Cardiac septum (tissue), 1 donor: ENCODE measurements at places on chromosomes 4 and X.

GRCh38 chrX:129784371-129784770, 4.6 kb downstream of the SASH3 start:
- DNase-seq = no peak

DNA sequence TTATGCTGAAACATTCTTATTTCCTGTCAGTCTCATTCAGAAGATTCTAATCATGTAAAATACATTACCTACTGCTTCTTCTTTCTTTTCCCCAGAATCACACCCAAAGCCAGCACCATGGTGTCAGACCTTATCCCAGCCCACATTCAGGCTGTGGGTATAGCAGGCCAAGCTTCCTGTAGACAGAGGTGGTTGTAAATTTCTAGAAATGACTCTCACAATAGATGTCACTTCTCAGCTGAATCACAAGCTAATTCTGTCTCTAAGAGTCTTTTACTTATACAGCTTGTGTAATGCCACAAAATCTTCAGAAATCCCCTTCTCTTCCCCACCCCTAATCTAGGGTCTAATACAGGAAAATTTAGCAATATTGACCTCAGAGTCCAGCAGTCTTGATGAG, 239.6 kb downstream of the PARM1 start:
- no peak for DNase-seq

DNA sequence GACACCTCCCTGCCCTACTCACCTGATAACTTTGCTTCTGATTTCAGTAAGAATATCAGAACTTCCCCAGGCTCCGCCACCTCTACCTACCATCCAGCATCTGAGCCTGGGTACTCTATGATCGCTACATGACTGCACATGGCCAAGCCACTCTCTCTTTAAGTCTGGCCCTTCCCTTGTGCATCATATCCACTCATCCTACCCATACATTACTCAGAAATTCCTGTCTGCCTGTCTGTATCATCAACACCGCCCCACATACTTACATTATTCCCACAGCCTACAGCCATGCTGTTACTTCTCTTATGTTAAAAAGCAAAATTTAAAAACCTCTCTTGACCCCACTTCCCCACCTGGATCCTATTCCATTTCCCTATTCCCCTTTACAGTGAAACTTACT, 84.7 kb downstream of the SCD5 start:
- no peak for DNase-seq

GRCh38 chr4:36006226-36006625, 238.1 kb downstream of the ARAP2 start:
- no peak for DNase-seq

GRCh38 chr4:78542373-78542772, 9.2 kb upstream of the ANXA3 start:
- DNase-seq = no peak

DNA sequence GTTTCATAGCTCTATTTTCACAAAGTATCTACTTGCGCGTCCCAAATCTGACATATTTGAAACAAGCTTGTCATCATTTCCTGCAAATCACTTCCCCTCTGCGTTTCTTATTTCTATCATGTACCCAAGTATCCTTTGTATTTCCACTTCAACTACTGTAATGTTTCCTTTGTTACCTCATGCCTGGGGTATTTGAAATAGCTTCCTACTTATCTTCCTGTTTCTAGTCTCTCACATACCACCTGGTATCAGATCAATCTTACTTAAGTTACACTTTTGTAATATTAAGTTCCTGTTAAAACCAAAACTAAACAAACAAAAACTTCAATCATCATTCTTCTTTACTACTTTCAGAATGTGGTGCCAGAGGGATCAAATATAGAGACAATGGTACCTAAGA, 93.6 kb upstream of the SMAD1 start:
- no peak for DNase-seq

DNA sequence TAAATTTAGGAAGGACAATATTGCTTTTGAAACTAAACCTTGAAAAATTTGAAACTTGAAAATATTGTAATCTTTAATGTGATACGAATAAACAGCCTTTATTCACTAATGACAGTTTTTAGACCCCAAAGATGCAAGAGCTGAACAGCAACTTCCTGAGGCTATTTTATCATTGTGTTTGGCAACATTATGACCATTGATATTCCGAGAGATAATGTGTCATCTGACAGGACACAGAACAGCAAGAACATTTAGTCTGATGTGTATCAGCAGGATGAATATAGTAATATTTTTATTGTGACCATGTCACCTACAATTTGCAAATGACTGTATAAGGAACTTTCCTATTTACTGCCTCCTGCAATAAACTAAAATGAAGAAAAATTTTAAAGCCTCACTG, 316.0 kb downstream of the ADAM29 start:
- no peak for DNase-seq

- no peak for DNase-seq
These were observed 244.6 kb downstream of the CPXCR1 start for GRCh38 chrX:88991583-88992132.

GRCh38 chrX:7746856-7747255, 96.1 kb upstream of the VCX start:
- no peak for DNase-seq

- DNase-seq = no peak
These were observed 11.5 kb downstream of the PARM1 start for GRCh38 chr4:74944354-74944793.

DNA sequence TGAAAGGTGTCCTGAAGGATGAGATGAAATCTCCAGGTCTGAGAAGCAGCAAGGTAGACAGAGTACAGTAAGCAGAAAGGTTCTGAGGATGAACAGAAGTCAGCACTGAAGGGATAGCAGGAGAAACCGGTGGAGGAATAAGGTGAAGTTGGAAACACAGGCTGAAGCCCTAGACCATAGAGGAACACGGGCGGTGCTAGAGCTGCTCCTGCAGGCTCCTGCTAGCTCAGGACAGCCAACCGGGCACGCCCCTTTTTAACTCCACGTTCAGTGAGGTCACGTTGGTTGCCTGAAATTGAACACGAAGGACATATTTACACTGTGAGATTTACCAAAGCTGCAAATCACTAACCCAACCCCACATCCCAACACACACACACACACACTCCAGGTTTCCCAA, 1886.4 kb upstream of the AGA start:
- DNase-seq = no peak

DNA sequence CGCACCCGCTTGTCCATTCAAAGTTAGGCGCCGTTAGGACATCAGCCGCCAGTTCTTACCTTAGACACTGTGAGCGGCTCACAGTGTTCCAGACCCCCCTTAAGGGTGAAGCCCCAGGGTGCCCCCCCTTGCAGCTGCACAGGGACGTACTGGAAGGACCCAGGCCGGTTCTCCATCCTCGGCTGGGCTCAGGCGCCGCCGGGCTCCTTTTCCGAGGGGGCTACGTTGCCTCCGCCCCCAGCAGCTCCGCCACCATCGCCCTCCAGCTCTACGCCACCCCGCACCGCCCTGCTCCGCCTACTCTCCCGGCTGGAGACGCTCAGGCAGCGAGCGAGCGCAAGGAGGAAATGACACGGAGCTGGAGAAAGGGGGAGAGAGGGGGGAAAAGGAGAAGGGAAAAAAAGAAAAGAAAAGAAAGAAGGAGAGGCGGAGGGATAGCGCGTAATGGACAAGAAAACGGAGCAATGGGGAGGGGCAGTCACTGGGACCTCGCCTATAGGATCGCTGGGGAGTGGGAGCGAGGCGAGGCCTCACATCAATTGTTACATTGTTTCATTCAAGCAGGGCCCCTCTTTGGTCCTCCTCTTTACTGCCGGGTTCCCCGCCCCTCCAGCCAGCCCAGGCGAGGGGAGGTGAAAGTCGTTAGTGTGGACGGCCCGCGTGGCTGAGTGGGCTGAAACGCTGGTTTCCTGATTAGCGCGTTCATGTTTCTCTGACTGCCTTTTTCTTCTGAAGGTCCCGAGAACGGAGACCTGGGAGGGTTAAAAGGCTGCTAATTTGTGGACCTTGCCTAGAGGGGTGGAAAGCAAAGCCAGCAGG, at the start of gene SHROOM4:
SHROOM4 (minus strand) TSS at position 352 of the 819 bp plus-strand sequence; CDS start at position 176, 176 bp downstream.
- no peak for DNase-seq

- no peak for DNase-seq
These were observed 136.4 kb downstream of the ADGRL3 start for GRCh38 chr4:61336488-61336887.

DNA sequence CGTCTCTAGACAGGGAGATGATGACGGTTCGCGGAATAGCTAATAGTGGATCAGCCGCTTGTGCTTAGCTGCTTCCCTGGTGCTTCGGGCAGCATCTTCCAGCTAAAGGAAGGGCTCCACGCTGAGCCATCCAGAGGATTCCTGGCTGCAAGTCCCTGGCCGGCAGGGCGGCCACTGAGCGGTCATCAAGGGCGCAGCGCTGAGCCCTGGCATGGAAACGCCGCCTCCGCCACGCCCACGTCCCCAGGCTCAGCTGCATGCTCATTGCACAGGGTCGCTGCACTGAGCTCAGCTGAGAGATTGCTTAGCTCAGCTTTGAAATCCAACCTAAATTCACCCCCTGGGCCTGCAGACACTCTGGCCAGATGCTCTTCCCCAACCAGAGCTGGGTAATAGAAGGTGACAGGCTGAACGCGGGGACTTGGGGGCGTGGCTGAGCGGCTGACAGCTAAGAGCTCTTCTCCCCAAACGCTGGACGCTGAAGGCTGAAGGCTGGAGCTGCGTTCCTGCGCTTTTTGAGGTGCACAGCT, 118.2 kb upstream of the KIT start:
- no peak for DNase-seq

- no peak for DNase-seq
These were observed 335.2 kb downstream of the TENM3 start for GRCh38 chr4:182578402-182578801.

DNA sequence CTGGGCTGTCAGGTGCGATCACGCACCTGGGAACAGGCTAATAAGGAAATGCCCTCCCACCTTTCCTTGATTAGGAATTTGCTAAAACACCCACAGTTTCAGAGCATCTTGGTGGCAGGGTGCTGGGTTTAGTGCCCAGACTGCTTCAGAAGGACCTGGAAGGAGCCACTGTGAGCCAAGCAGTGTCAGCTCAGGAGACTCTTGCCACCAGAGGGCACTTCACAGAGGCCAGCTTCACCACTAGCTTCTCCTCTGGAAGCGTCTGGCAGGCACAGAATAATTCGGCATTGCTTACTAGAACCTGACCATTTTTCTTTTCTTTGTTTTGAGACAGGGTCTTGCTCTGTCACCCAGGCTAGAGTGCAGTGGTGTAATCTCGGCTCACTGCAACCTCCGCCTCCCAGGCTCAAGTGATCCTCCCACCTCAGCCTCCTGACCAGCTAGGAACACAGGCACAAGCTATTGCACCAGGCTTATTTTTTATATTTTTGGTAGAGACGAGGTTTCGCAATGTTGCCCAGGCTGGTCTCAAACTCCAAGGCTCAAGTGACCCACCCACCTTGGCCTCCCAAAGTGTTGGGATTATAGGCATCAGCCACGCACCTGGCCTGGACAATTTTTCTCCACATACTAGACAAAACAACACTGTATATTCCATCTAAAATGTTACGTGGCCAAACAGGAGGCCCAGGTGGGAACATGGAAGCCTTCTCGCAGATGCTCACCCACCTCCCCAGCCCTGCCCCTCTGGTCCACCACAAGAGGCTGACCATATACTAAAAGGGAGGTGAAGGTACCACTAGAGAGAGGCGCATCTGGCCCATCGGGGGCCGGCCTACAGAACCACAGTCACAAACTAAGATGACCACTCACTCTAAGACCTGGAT, 14.1 kb downstream of the NOP14 start:
- DNase-seq = no peak

GRCh38 chr4:153916273-153916755, 127.4 kb upstream of the SFRP2 start:
- DNase-seq = no peak
